Nucleus accumbens (tissue), 56 donors: ENCODE measurements at places on chromosomes 3 and 15.

GRCh38 chr3:191649626-191650025, 188.7 kb downstream of the PYDC2 start:
- no peak for DNase-seq

- no peak for DNase-seq
Measured at GRCh38 chr3:134769287-134769868, 25.7 kb upstream of the EPHB1 start.

GRCh38 chr3:163048881-163049280, 1552.3 kb downstream of the OTOL1 start:
- DNase-seq: no peak

GRCh38 chr3:135736740-135737139, 228.8 kb upstream of the PPP2R3A start:
- no peak for DNase-seq

DNA sequence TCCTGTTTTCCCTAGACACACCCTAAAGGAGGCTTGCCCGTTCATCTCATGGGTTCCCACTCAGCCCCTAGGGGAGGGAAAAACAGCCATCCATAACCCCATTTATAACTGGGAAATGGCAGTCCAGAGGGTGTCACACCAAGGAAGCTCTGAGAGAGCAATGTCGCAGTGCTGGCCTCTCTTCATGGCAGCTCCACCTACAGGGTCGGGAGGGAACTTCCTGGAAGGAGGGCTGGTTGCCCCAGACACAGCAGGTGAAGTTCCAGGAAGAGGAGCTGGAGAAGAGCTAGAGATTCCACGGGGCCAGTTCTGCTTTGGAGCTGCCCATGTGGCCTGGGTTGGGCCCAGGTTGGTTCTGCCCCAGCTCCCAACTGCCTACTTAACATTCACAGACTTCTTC, 22.3 kb upstream of the LINGO1 start:
- DNase-seq: no peak

DNA sequence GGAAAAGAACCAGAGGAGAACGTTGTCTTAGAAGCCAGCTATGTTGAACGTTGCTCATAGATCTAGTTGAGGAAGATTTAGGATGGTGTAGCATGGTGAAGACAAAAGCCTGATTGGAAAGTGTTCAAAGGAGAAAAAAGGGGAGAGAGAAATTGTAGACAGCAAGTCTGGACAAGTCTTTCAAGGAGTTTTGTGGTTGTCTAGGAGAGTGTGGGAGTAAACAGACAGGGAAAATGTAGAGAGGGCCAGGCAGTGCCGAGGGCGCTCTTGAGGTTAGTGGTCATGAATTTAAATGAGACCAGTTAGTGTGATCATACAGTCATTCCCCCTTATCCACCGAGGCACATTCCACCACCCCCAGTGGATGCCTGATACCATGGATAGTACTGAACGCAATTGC, 167.5 kb upstream of the IL12A start:
- no peak for DNase-seq

DNA sequence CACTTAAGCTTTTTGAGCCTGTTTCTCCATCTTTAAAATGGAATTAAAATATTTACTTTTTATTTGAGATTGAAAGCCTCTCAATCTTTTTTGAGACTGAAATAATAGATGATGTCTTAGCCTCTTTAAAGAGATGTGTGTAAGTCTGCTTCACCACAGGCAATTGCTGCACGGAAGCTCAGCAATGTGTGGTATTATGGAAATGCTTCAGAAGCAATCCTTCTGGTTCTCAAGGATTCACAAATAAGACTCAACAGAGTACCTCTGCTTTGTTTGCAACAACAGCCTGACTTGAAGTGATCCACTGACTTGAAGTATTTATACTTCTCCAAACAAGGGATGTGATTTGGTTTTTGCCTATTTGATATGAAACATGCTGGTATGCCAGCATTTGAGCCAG, 332.0 kb upstream of the RASGRP1 start:
- DNase-seq: no peak

DNA sequence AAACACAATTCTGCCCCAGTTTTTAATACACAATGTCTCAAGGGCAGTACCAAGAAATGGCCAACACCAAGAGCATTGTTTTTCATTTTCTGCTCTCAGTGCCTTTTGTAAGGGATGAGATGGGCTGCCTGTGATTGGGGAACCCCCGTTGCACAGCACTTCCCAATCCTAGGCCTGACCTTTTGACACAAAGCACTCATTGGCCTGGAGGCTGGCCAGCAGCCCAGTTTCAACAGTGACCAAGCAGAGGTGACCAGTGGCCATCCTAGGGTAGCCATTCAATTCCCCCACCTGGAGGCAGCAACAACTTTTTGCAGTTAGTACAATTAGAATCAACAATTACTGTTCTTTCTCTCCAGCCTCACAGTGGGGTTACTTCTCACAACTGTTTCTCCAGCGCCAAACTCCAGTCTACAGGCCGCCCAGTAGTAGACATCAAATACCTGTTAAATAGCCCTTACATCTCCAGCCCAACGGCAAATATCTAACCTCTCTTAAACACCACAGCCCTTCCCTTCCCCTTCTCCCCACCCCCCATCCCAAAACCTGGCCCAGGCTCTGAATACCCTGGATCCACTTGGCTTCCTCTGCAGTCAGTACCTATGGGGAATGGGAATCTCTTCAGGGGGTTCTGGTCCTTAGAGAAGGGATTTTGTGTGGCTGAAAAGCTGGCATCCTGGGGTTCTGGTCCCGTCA, 8.9 kb upstream of the LRRC2 start:
- DNase-seq: no peak
